Suppressor macrophage (primary cell): ENCODE measurements at places on chromosomes 5 and 9.

DNA sequence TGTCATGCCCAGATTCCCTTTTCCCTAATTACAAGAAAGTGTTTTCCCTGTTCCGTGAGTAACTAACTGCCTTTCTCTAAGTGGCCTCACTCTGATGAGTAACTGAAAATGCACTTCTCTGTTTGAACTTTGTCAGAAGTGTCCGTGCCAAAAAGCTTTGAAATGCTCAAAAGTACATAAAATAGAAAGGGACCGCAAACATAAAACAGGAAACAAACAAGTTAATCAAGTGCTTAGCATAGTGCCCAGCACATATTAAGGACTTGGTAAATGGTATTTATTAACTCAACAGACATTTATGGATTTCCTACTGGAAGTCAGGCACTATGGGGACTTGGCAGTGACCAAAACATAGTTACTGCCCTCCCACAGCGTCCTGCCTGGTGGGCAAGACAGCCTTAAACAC, 22.3 kb downstream of the AQP3 start:
- no peak for DNase-seq

DNA sequence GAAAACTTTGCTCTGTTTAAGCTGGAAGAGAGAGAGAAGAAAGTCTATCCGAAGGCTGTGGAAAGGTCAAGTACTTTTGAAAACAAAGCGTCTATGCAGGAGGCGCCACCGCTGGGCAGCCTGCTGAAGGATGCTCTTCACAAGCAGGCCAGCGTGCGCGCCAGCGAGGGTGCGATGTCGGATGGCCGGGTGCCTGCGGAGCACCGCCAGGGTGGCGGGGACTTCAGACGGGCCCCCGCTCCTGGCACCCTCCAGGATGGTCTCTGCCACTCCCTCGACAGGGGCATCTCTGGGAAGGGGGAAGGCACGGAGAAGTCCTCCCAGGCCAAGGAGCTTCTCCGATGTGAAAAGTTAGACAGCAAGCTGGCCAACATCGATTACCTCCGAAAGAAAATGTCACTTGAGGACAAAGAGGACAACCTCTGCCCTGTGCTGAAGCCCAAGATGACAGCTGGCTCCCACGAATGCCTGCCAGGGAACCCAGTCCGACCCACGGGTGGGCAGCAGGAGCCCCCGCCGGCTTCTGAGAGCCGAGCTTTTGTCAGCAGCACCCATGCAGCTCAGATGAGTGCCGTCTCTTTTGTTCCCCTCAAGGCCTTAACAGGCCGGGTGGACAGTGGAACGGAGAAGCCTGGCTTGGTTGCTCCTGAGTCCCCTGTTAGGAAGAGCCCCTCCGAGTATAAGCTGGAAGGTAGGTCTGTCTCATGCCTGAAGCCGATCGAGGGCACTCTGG, 32.6 kb downstream of the CD180 start:
- DNase-seq: no peak

- no peak for DNase-seq
Observed at GRCh38 chr5:77168161-77168878, 42.2 kb upstream of the PDE8B start.

DNA sequence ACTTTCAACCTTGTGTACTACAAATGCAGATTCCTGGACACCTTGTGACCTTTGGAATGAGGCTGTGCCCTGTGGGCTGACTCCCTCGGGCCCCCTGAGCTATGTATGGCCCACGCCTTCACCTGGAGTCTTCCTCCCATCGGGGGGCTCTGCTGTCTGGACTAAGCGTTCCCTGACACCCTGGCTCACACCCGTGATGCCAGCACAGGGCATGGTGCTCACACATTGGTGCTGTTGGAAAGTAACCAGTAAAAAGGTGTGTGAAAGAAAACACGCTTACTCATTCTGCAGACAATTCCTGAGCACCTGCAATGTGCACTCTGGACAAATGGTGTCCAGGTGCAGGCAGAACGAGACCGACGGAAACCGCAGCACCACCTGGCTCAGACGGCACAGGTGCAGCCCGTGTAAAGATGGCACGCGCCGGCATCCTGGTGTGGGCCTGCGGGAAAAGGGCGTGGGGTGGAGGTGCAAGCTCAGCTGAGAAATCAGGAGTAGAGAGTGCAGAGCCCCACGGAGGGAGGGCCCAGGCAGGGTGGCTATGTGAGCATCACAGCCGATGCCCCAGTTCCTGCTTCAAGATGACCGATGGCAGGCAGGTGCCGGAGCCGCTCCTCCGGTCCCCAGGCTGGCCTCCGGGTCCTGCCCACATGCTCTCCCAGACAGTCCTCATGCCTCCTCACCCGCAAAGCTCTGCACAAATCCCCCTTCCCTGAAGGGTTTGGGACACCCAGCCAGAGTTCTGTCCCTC, 11.0 kb downstream of the LPCAT1 start:
- no peak for DNase-seq

DNA sequence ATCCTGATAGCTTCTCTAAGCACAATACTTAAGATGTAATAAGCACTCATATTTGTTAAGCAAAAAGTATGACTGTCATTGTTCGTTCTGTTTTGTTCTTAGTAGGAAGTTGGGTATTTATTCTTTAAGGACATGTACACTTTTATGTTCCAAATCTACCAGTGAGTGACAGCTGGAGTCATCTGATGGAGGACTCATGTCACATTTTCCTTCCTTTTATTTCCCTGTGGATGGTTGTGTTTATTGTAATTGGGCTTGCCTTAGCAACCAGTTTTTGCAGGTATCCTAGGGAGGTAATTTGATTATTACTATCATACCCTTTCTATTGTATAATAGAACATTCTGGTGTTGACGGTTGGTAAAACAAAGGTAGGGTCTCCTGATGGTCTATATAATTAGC, 145.7 kb downstream of the ZSWIM6 start:
- DNase-seq: no peak

DNA sequence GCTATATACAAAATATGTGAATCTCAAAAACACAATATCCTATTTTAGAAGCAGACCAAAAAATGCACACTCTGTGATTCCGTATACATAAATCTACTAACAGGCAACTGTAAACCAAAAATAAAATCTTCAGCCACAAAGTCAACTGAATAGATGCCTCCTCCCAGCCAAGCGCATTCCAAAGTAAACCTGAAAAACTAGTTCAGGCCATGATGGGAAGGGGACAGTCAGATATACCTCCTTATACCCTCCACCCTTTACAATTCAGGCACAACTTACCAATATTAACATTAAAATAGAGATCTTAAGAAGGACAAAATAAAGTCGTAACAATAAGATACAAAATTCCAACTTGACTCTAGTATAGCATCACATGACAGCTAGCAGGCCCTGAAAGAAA, 1604.5 kb upstream of the NUDT12 start:
- DNase-seq: no peak

- no peak for DNase-seq
Observed at GRCh38 chr9:20594608-20595007, 27.7 kb downstream of the MLLT3 start.

GRCh38 chr9:105503881-105504280, 54.0 kb upstream of the FKTN start:
- no peak for DNase-seq

- peak; percentile 18 for DNase-seq
Observed at GRCh38 chr9:111831371-111832108, 36.8 kb upstream of the SHOC1 start.

GRCh38 chr5:164059471-164059870, 554.1 kb downstream of the MAT2B start:
- no peak for DNase-seq

GRCh38 chr5:24609706-24610105, 35.1 kb downstream of the CDH10 start:
- DNase-seq: no peak

DNA sequence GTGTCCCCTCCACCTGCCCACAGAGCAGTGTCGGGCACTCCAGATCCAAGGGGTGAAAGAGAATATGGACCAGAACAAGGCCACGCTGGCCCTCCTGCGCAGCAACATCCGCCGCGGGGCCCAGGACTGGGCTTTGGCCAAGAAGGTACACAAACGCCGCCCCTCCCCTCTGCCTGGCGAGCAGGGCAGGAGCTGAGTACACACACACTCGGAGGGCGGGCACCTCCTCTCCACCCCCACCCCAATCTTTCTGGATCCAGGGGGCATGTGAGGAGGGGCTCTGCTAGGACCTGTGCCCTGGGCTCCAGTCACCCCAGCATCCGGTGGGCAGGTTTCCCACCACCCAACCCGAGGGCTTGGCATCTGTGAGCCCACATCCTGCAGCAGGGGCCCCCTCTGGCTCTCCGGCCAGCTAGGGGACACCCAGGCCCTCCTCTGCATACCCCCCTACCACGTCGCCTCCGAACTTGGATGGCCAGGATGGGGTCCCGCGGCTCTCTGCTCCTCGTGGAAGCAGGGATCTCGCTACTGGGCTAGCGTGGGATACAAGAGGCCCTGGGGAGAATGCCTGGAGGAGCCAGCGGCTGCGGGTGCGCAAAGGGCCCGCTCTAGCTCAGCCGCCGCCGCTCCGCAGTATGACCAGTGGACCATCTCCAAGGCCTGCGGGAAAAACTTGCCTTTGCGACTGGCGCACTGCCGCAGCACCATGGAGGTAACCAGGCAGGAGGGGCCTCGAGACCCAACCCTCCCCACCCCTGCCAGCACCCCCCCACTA, 3.1 kb downstream of the CCDC183 start:
- no peak for DNase-seq

DNA sequence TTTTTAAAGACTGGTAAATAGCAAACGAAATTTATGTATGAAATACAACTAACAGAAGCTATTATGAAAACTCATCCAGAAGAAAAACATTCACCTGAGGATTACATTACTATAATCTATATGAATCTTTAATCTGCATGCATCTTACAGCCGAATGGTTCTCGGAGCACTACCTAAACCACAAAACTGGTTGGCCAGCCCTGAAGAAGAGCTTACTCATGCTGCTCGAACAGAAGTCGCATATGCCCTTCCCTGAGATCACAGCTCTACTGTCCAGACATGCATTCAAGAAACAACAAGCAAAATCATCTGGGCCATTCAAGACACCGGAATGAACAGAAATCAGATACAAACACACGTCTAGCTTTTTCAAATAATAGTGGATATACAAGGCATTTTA, 931.0 kb upstream of the DMAC1 start:
- no peak for DNase-seq
